ENCODE measurements at places on chromosomes 3 and 15. TPM values are rescaled to one million over a fixed set of nuclear protein-coding genes. Genes with fewer than 3 reads are reported as not detected.

GAP43 gene
- 0.54 TPM for total RNA-seq

BFSP2 gene
- not detected for total RNA-seq

FBN1 gene
- 1,478 TPM for total RNA-seq

BSN gene
- under 0.01 TPM for total RNA-seq

LTK gene
- total RNA-seq = not detected

ROPN1 gene
- total RNA-seq = not detected

OIP5 gene
- total RNA-seq = 7.3 TPM

RASL12 gene
- total RNA-seq = not detected

TOMM70 gene
- total RNA-seq = 50.7 TPM

TMEM158 gene
- 24.4 TPM for total RNA-seq

GRCh38 chr3:55796533-55796932 is 309.4 kb upstream of the WNT5A start:
- DNase-seq = no peak

DNA sequence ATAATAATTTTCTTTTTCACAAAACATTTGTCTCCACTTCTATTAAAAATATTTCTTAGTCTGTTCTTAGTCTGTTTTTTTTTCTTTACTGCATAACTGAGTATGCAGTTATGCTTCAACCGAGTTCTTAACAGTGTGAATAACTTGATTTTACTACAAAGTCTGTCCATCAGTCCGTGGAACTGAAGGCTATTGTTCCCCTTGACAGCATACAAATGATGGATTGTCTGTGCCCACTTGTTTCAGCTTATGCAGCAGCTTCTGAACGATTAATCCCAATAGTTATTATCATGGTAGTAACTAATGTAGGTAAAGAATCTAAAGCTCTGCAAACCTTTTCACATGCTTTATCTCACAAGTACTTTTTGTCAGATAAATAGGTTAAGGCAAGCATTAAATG is 150.7 kb downstream of the SSR3 start:
- DNase-seq = no peak

GRCh38 chr15:78625606-78626280 is 4.9 kb upstream of the CHRNA3 start:
- no peak for DNase-seq

- DNase-seq = peak; percentile 65
Measured at GRCh38 chr3:29924783-29925561, 644.1 kb downstream of the RBMS3 start.

DNA sequence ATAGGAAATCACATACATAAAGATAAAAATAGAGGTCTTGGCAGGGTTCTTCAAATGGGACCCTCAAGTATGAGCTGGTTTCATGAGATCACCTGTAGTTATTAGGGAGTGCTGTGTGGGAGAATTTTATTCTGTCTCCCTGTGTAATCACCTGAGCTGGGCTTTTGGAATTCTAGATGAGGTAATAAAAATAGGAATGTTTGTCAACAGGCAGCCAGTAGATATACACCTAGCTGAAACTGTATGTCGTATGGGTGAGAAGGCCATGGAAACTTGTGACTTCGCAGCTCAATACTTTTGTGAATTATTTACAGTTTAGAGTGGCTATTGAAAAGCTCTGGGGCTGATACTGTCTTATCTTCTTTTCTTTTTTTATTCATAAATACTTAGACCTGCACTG is 40.5 kb upstream of the PLCL2 start:
- DNase-seq = no peak

- DNase-seq = no peak
Measured at GRCh38 chr15:25800761-25801515, 62.2 kb downstream of the ATP10A start.

- no peak for DNase-seq
Measured at GRCh38 chr3:157376603-157377300, 59.9 kb upstream of the PTX3 start.

DNA sequence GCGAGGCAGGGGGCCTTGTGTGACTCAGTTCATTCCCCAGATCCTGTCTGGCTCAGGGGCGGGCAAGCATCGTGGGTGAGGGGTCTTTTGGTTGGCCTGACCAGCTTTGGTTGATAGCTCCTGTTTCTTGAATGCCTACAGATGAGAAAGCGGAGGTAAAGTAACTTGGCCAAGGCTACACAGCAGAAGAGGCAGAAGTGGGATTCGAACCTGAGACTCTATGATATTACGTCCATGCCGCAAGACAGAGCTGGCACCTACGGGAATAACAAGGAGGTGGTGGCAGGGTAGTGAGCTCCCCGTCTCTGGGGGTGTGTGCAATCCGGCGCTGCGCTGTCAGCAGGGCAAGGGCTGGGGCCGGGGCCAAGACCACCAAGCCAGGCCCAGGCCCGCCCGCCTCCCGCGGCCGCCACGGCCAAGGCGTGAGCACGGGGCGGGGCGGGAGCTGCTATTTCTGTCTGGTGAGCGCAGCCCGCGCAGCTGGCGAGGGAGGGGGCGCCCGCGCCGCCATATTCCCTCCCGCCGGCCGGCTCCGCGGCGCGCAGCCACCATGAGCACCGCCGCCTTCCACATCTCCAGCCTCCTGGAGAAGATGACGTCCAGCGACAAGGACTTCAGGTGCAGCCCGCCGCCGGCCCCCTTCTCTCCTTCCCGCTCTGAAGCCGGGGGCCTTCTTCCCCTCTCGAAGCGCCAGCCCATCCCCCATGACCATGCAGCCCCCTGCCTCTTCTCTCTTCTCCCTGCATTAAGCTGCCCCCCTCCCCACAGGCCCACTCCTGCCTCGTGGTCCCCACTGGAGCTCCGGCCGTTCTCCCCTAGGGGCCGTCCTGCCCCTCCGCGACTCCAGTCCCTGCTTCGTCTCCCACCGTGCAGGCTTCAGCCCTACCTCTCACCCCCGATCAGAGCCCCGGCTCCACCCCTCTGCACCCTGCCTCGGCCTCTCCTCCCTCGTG is at the start of gene CAND2:
TSS of gene CAND2 (plus strand) at position 510 of the 953 bp plus-strand sequence. CDS start at position 551, 41 bp downstream.
- peak; percentile 70 for DNase-seq

- DNase-seq = no peak
Measured at GRCh38 chr3:170772175-170772574, 97.8 kb downstream of the RPL22L1 start.

GRCh38 chr3:31522152-31522551 is 10.6 kb upstream of the STT3B start:
- no peak for DNase-seq

GRCh38 chr3:58349792-58350626 is 17.3 kb downstream of the PXK start:
- no peak for DNase-seq

DNA sequence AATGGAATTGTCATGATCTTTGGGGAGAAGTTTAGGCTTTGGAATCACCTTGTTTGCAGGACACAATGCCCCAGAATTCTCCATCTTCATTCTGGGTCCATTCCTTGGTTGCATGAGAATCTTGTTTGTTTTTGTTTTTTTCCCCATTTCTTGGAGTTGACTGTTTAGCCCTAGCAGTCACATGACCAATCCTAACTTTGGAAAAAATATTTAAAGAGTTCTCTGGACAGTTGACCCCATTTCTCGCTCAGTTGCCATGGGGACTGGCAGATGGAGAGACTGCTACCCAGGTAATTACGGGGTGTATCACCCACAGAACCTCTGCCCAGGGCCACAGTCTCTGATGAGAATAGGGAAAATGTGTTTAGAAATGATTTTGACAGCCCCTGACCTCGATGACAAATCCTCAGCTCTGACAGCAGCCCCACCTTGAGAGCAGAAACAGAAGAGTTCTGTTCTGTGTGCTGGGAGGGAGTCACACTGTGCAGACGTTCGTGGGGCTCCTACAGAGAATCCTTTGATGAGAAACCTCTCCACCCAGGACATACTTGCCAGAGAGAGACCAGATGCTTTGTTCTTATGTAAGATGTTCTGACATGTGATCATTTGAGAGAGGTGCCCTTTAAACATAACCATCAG is 57.7 kb downstream of the IL16 start:
- peak; percentile 31 for DNase-seq

- DNase-seq = no peak
Measured at GRCh38 chr15:88609344-88610090, 11.6 kb upstream of the AEN start.

GRCh38 chr3:27577504-27577903 is 93.3 kb upstream of the SLC4A7 start:
- no peak for DNase-seq

GRCh38 chr3:36525115-36525801 is 145.0 kb downstream of the STAC start:
- peak; percentile 90 for DNase-seq

DNA sequence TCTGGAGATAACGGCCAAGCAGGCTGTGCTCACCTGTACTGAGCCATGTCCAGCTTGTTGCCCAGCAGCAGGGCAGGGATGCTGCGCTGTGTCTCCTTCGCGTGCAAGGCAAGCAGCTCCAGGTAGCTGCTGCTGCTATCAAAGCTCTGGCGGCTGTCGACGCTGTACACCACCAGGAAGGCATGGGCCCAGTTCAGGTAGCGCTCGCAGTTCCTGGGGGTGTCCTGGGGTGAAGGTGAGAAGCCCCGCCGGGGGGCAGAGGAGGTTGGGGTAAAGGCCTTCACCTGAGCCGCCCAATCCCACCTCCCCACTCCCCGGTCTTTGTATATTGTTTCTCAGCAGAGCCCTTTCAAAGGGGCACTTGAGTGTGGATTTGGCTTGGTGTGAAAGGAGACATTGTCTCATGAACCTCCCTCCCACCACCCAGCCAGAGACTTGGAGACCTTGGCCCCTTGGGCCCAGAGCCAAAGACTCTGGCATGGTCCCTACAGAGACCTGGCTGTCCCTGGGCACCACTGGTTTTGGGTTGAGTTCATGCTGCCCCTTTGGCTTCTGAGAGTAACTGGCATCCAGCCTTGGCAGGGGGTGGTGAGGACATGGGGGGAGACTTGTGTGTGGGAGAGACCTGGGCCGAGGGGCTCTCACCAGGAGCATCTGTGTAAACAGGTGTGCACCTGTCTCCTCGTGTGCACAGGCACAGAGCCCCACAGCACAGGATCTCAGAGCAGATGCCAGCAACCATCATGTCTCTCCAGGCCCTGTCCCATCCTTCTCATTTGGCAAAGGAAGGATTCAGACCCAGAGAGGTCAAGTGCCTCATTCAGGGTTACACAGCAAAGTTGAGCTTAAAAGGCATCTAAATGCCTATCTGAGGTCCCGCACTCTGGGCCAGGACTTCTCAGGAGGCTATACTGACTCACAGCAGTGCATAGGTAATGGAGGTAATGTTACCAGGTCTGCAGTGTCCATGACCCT is 9.1 kb downstream of the RASL12 start:
- no peak for DNase-seq

- no peak for DNase-seq
Measured at GRCh38 chr15:91098451-91098850, 1.6 kb upstream of the SV2B start.

DNA sequence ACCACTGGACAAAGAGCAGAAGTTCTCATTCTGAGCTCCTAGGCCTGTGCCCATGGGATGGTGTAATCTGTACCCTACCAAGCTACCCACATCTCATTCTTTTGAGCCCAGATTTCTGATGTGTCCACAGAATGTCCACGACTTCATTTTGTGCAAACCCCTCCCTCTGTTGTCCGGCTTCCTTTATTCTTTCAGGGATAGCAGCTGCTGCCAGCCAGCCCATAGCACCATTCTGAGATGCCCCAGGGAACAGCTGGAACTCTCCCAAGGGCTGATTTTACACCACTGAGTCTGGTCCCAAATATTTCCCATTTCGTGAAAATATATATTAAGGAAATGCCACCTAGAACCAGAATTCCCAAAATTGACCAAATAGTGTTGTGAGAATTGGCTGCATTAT is 236.6 kb downstream of the SATB1 start:
- DNase-seq = no peak

DNA sequence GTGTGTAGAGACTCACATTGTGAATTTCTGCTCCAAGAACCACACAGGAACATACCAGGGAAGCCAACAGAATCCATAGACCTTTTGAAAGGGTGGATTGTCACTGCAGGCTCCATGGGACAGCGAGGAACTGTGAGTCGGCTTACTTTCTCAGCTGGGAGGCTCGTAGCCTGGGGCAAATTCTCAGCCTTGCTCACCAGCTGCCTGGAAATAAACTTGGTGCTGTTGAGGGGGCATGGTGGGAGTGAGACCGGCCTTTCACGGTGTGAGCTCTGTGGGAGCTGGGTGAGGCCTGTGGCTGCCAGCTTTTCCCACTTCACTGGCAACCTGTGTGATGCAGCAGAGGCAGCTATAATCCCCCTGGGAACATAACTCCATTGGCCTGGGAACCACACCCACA is 146.6 kb upstream of the P2RY1 start:
- peak; percentile 42 for DNase-seq
